Activated T-cell treated with anti-CD3 and anti-CD28 coated beads, Interleukin-2, amount 50 U/mL, for 48 hours (primary cell): ENCODE measurements at places on chromosomes 1 and 21.

DNA sequence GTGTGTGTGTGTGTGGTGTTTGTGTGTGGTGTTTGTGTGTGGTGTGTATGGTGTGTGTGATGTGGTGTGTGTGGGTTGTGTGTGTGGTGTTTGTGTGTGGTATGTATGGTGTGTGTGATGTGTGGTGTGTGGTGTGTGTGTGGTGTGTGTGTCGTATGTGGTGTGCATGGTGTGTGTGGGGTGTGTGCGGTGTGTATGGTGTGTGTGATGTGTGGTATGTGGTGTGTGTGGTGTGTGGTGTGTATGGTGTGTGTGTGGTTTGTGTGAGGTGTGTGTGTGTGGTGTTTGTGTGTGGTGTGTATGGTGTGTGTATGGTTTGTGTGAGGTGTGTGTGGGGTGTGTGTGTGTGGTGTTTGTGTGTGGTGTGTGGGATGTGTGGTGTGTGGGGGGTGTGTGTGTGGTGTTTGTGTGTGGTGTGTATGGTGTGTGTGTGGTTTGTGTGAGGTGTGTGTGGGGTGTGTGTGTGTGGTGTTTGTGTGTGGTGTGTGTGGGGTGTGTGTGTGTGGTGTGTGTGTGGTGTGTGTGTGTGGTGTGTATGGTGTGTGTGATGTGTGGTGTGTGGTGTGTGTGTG is 106.2 kb upstream of the ADAR start:
- no peak for DNase-seq

GRCh38 chr1:20732071-20732587 is 374 bp downstream of the SH2D5 start:
- DNase-seq = peak; percentile 72

DNA sequence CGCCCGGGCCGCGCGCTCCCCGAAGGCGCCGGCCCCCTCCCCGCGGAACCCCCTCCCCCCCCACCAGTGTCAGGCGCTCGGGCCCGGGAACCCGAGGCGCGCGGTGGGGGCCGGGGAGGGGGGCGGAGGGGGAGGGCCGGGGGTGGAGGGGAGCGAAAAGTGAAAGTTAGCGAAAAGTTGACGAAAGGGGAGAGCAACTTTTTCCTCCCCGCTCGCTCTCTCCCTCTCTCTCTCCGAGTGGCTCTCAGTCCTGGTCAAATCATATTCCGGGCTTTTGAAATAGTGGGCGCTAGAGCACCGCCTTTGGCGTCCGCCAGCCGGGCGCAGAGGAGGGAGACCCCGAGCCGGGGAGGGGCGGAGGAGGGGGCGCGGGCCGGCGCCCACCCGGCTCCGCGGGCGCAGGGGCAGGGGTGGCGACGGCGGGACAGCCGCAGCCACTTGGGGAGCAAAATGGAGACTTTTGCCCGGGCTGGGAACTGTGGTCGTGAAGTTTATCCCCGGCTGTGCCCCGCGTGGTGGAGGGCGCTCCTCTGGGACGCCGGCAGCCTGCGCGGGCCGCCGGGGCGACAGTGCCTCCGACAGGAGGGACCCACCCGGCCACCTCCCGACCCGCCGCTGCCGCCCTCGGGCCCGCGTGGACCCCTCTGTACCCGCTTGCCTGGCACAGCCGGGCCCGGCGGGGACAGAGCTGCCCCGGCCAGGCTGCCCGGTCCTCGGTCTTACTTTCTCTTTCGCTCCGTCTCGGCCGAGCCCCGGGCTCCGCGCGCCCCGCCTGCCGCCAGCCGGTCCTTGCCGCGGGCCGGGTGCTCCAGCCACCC is 697 bp downstream of the PRDM16 start:
- DNase-seq = peak; percentile 36

GRCh38 chr1:206864939-206865671 is at the start of gene IL20:
TSS of gene IL20 (plus strand) at chr1:206865623. CDS start at chr1:206865853, 230 bp downstream.
- peak; percentile 98 for DNase-seq

DNA sequence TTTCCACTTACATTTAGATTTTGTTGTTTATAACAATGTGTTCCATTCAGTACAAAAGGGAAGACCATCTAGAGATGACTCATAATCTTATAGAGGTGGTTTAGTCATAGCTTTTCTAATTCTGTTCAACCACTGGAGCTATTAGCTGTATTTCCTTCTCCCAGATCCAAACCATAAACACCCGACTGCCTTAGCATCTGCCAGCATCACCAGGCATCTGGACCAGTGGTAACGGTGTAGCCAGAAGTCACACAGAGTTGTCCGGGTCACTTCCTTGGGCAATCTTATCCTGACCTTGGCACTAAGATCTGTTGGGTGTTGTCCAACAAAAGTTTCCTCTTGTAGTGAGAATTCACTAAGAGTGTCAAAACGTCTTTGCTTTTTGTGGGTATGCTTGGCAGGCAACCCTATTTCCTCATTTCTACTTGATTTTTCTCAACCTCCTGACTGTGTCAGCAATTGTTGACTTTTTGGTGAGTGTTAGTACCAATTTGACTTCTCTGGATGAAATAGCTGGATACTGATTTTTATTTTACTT is 372.1 kb upstream of the B3GALT2 start:
- DNase-seq = peak; percentile 41

DNA sequence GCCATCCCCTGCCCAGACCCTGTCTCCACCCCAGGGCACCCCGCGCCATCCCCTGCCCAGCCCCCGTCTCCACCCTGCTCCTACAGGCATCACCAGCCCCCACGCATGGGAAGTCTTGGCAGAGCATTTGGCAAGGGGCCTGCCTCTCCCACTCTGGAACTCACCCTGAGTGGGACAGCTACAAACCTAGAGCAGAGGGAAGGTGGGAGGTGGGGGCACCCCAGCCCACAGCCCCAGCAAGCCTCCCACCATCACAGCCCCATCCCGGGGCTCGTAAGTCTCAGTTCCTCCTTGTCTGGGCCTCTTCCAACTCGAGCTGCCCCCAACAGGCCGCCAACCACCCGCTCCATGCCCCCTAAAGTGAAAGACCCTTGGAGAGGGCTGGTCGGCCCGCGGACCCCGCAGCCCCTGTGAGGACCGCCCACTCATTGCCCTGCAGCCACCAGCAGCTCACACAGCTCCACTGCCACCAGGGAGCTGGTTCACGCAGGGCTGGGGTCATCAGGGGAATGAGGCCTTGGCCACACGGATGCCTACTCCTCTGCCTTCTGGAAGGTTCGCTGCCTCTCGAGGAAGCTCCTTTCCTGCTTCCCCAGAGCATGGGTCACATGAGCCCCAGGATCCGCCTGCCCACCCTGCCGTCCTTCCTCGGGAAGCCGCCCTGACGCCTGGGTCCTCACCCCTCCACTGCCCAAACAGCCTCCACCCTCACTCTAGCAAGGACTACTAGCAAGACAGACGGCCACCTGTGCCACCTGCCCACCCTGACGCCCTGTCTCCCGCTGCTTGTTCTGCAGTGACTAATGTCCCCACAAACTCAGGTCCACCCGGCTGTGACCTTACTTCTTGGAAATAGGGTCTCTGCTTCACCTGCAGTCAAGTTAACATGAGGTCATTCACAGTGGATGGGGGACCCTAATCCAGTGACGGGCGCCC is 14.4 kb downstream of the MEGF6 start:
- DNase-seq = no peak

DNA sequence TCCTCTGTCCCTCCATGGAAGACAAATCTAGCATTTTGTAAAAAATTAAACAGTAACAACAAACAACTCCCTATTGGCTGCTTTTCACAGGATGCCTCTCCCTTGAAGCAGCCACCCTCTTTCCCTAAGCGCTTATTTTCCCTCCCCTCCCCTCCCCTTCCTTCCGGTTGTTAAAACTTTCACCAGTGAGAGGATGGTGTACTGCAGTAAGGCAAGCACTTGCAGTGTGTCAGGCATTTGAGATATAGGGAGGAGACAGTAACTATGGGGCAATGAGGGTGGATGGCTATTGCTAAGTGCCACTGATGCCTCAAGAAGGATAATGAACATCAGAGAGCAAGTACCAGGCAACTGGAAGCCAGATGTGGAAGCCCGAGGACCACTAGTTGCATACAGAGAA is 19.1 kb upstream of the KIAA1614 start:
- no peak for DNase-seq

DNA sequence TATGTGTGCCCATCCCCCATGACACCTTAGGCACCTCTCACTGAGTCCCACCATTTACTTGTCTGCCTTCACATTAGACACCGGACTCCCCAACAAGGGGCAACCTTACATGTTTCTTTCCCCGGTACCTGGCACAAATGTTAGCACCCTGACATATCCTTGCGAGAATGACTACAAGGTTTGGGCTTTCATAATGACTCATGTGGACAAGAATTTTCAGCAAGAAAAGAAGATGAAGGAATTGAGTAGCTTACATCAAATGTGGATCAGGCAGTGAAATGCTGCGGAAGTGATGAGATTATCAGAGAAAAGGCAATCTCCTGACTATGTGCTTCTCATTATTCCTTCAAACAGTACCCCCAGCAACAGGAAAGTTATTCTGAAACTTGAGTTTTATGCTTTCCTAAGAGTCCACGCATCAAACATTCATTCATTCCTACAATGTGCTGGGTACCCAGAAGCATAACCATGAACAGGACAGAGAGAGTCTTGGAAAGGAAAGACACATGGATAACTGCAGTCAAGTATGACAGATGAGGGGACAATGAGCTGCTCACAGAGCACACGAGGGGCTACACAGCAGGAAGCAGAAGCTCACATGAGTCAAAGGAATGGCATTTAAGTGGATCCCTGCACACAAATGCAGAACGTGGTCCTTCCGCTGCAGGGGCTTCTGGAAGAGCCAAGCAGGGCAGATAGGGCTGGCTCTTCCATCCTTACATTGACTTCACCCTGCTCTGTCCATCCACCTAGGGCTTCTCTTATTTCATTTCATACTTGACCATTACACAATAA is 112.1 kb downstream of the PCNX2 start:
- no peak for DNase-seq

DNA sequence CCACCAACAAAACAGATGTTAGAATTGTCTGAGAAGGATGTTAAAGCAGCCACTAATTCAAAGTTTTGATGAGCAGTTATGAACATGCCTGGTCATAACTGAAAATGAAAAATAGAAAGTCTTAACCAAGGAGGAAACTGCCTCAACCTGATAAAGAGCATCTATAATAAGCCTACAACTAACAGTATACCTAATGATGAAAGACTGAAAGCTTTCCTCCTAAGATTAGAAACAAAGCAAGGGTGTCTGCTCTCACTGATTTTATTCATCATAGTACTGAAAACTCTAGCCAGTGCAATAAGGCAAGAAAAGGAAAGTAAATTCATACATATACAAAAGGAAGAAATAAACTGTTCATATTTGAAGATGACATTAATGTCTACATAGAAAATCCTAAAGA is 82.0 kb downstream of the KCNK1 start:
- DNase-seq = no peak

GRCh38 chr1:180905927-180906326 is 6.8 kb upstream of the KIAA1614 start:
- DNase-seq = no peak

DNA sequence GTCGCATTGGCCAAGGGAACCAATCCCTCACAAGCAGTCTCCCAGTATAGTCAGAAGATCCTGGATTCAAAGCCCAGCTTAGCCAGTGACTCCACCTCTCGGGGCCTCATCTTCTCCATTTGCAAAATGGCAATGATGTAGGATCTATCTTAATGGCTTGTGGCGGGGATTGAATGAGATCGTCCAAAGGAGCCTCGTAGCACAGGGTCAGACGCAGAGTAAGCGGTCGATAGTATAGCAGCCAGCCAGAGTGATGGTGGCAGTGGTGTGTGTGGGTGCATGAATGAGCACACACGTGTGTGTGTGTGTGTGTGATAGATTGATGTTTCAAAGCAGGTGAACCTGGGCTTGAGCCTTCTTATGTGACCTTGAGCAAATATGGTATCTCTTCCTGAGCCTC is 79.8 kb upstream of the WNT4 start:
- DNase-seq = no peak

DNA sequence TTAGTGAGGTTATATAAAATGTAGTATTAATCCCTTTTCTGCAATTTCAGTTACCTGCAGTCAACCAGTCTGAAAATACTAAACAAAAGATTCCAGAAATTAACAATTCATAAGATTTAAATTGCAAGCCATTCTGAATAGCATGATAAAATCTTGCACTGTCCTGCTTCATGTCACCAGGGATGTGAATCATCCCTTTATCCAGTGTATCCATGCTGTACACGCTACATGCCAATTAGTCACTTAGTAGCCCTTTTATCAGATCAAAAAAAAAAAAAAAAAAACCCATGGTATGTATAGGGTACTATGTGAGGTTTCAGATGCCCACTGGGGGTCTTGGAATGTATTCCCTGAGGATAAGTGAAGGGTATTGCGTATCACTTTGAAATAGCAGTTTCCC is 191.3 kb upstream of the HP1BP3 start:
- DNase-seq = no peak

DNA sequence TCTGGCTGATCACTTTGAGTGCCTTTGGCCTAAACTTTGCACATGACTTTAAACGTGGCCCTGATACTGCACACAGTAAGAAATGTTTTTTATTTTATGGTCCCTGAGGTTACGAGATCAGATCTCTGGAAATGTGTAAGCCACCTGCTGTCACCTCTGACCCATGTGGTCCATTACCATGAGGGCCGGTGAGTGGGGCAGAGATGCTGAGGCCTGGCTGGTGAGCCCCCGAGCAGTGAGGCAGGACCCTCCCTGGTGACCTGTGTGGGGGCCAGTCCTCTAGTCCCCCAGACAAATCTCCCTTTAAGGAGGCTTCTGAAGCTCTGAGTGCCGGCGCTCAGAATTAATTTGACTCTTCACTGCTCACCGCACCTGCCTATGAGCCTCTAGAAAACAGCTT is 12.4 kb downstream of the TFF3 start:
- DNase-seq = no peak

GRCh38 chr1:87940421-87940820 is 611.7 kb downstream of the LMO4 start:
- DNase-seq = no peak

GRCh38 chr1:2182376-2182775 is 12.2 kb downstream of the FAAP20 start:
- DNase-seq = no peak

DNA sequence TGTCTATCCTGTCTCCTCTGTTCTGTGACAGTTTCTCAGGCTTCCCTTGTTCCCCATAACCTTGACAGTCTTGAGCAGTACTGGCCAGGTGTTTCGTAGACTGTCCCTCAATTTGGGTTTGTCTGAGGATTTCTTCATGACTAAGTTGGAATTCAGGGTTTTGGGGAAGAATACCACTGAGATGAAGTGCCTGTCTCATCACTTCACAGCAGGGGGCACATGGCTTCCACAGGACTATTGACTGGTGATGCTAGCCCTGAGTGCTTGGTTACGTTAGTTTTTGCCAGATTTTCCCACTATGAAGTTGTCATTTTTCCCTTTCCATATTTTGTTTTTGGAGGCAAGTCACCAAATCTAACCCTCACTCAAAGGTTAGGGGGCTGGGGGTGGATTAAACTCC is 45.7 kb downstream of the CDCP2 start:
- no peak for DNase-seq

GRCh38 chr1:116508984-116509980 is 61.5 kb downstream of the CD58 start:
- peak; percentile 55 for DNase-seq

DNA sequence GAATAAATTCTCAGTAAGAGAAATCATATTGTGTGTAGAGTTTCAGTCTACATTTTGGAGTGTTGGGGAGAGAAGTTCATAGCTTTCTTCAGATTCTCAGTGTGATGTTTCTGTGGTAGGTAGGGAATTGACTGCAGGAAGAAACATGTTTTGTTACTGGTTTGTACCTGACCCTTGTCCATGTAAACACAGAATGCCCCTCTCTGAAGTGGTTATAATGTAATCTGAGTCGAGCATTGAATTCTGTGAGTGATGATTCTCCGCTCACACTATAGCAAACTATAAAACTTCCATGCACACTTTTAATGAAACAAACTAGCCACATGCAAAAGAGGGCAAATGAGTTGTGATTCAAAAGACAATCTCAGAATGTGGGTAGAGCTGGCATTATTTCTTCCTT is 433.2 kb downstream of the USP25 start:
- DNase-seq = no peak
